ENCODE measurements at places on chromosomes 11 and 22.

DNA sequence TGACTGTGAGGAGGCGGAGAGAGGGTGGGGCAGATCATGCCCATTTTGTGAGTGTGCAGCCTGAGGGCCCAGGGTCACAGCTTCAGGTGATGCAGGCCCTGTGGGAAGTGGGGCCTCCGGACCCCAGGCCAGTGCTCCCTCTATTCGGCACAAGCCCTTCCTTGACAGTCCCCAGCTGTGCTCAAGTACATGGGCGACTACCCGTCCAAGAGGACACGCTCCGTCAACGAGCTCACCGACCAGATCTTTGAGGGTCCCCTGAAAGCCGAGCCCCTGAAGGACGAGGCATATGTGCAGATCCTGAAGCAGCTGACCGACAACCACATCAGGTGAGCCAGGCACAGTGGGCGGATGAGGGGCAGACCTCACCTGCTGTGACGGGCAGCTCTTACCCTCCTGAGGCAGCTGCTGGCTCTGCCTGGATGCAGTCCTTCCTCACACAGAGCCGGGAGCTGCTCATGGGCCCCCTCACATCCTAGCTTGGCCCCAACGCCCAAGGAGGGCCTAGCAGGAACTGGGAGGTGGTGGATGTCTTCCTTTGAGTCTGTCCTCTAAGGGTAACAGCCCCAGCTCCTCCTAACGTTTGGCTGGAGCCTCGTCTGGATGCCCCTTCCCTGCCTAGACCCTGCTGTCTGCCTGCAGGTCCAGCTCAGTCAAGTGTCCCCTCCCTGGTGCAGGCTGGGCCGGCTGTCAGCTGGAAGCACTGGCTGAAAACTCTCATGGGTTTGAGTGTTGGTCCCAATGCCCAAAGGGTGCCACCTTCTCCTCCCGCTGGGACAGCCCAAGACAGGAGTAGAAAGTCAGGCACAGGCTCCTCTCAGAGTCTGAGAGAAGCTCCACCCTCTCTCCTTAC is 76.1 kb downstream of the MYO7A start:
- DNase-seq: no peak

DNA sequence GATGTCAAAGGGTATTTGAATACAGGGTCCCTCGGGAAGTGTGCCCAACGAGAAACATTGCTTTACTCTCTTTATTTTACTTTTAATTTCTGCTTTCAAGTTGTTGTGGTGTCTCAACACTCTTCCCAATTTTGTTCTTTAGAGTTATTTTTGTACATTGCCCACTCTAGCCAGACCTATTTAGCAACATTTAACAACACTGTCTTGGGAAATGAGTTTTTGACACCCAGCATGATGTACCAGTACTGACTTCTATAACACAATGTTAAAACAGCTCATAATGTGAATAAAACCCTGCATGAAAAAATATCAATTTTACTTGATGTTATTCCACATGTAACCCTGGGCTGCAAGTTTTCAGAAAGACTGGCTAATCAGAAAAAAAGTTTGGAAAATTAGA is 350.2 kb upstream of the PITPNB start:
- no peak for DNase-seq

DNA sequence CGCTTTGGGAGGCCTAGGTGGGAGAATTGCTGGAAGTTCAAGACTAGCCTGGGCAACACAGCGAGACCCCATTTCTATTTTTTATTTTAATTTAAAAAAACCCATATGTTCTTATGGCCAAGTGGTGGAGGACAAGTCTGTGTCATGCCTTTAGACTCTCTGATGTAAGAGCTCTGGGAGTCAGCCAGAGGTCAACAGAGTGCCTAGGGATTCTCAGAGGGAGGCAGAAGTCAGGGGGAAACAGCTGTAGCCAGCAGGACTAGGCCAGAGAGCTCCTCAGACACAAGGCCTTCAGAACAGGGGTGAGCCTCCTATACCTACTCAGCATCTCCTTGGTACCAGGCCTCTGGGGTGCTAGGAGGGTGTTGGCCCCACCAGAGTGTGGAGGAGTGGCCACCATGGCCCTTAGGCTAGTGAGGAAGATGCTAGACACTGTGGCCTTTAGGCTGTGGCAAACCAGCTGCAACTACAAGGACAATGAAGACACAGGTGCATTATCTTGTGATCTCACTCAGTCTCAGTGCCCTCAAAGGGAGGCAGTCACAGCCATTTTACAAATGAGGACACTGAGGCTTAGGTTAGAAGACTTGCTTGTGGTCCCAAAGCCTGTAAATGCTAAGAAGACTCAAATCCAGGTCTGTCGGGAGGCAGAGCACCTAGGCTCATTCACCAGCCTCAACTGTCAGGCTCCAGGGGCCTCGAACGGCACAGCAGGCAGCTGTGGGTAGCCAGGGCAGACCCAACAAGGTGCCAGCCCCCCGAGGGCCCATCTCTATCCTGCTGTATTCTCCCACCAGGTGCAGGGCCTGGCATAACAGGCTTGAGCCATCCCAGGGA is 5.0 kb downstream of the ZP1 start:
- no peak for DNase-seq

- no peak for DNase-seq
Measured at GRCh38 chr11:127859941-127860354, 727.4 kb downstream of the ETS1 start.

GRCh38 chr22:17773606-17774205 is 563 bp downstream of the BID start:
- DNase-seq: no peak

DNA sequence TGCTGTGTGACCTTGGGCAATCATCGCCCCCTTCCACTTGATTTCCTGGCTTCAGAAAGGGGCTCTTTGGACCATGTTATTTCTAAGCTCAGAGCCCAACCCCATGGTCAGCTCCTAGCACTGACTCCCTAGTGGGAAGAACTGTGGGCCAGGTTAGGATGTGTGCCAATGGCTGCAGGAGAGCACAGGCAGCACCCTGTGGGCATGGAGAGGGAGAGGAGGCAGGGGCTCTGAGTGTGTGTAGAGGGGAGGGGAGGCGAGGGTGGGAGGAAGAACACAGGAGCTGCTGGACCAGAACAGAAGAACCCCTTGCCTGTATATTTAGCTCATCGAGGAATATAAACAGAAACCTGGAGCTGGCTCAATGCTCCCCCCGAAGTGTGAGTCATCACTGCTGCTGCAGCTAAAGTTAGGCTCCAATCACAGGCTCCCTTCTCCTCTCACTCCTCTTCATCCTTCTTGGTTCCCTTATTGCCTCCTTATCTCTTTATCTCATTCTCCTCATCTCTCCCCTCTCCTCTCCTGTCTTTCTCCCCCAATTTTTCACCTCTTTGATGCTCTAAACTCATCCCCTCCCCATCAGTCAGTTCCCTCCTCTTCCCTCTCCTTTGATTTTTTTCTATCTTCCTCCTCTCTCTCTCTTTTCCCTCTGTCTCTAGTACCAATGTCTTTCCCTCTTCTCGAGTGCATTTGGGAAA is 14.5 kb upstream of the RPS19BP1 start:
- DNase-seq: no peak

DNA sequence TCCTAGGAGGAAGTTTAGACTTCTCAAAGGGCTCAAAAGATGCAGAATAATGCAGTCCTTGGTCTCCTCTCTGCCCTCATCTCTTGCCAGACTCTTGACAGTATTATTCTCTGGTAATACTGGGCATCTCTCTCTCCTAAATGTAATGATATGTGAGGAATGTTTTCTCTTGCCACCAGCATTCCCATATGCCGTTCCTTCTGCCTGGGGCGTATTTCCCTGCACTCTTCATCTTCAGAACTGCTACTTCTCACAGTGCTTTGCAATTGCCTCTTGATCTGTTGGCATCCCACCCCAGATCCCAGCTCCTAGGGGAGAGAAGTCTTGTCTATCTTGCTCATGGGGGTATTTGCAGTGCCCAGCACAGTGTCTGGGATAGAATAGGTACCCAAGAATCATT is 107.4 kb downstream of the RASSF10 start:
- DNase-seq: no peak

Data from stimulated activated CD4-positive, alpha-beta T cell treated with anti-CD3 and anti-CD28 coated beads, TNF-alpha, amount 100 ng/mL, for 48 hours (primary cell).